ENCODE measurements at places on chromosomes 5 and 9. TPM values are rescaled to one million over a fixed set of nuclear protein-coding genes. Genes with fewer than 3 reads are reported as not detected.

DNA sequence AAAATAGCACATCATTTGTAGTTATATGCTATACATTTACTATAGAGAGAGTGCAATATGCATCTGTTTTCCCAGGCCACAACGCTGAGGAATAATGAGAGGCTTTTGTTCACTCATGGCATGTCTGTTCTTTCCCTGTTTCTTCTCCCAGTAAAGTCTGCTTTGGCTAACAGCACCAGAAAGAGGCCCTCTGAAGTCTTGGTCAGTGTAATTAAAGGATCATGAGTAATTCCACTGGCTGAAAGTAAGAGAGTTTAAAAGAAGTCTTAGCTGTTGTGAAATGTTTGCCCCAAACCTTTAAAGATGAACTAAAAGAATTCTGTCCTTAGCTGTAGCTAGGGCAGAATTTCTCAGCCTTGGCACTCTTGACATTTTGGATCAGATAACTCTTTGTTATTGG lies 228.8 kb downstream of the TLE4 start:
- DNase-seq: no peak

DNA sequence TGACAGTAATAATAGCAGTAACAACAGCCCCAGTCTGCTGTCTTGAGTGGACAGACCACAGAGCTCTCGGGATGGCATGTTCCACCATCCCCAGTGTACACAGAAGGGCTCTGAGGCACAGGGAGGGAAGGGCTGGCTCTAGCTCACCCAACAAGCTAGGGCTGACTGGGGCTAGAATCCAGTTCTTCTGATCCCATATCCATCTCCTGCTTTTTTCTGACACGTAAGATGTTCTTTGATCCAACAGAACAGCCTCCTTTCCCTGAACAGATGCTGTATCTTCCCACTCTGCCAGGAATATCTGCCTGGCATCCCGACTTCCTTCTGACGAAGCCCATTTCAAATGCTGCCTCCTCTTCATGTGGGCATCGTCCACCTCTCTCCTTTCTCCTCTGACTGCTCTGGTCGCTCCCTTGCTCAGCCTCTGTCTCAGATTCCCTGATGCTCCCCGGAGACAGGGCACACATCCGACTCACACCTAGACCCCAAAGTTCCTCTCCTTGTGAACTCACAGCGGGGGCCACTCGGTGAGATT lies 43.6 kb upstream of the CLK4 start:
- no peak for DNase-seq

DNA sequence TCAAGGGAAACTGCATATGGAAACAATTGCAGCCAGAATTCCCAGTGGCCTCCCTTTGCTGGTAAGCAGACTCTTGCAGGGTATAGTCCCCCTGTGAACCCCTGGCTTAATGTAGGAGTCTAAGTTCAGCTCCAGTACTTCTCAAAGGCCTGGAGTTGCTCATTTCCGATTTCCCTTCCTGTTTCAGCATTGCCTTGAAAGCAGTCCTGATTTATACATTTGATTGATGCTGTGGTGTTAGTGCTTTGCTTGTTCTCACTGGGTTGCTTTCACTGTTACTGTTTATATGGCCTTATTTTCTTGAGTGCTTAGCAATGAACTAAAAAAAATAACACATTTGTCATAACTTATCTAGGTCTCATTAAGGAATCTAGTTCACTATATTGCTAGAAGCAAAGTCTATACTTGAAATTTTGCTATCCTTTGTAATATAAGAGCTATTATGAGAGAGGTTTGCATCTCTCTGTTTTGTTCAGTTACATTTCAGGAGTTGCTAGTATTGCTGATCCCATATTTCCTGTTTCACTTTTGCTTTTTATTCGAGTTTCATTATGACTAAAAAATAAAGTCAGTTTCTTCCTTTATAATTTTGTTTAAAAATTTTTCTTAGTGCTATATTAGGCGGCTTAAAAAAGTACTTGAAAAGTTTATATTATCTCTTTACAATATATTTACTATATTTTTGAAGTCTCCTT lies 122.4 kb upstream of the NMUR2 start:
- DNase-seq: no peak

DNA sequence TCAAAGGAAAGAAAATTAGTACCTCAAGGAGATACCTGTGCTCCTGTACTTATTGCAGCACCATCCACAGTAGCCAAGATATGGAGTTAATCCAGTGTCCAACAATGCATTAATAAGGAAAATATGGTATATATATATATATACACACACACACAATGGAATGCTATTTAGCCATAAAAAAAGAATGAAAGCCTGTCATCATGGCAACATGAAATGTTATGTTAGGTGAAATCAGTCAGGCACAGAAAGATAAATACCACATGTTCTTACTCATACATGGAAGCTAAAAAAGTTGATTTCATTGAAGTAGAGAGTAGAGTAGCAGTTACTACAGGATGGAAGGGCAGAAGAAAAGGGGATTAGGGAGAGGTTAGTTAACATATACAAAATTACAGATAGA lies 601.5 kb downstream of the ANXA1 start:
- DNase-seq: peak; percentile 77

Gene CCNJL
- total RNA-seq: 4.2 TPM

Gene CDH9
- total RNA-seq: not detected

Gene LAMC3
- total RNA-seq: not detected

Data from renal cortical epithelial cell (primary cell).